ENCODE measurements at places on chromosomes 1 and 21.

DNA sequence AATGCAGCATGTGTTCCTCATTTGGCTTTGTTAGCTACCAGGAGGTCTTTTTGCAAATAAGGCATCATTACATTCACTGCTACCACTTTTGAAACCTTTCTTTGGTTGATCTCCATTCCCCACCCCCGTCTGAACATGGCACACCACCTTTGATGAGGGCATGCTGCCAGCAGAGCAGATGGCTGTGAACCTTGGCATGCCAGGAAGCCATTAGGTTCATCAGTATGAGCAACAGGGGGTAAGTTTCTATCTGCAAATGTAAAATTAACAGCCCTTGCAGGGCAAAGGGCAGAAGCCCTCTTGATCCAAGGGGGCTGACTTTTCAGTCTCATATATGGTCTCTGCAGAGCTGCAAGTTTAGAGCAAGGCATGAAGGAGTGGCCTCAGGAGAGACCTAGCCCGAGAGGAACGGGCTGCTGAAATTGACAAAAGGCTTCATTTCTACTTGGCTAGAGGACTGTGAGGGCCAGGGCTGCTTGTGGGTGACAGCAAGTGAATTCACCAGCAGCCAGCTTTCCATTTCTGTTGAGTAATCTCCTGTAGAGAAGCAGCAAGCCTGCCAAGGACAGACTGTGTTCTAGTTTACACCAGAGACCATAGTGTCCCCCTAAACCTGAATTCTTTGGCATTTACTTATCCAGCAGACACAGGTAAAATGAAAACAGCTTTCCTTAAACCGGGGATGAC lies 127.9 kb downstream of the ZNF326 start:
- no peak for DNase-seq

DNA sequence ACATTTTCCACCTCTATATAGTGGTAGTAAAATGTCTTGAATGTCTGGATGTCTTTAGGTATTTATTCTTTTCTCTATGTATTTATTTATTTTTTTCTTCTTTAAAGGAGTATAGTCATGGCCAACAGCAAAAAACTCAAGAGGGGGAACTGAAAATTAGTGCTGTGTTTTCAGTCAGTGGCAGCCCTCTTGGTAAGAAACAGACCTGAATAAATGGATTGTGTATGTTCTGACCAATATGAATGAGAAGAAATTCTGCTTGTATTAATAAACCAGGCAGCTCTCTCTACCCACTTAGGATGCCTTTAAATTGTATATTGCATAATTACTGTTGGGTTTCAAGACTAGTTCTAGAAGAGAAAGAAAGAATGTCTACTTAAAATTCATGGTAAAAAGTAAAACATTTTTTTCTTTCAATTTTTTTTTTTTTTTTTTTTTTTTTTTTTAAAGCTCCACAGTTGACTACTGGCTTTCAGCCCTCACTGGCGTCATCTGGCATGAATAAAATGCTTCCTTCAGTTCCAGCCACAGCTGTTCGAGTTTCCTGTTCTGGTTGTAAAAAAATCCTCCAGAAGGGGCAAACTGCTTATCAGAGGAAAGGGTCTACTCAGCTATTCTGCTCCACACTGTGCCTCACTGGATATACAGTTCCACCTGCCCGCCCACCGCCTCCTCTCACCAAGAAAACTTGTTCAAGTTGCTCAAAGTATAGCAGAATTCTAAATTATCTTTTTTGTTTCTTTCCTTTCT lies 101.6 kb downstream of the ZMYM4 start:
- no peak for DNase-seq

DNA sequence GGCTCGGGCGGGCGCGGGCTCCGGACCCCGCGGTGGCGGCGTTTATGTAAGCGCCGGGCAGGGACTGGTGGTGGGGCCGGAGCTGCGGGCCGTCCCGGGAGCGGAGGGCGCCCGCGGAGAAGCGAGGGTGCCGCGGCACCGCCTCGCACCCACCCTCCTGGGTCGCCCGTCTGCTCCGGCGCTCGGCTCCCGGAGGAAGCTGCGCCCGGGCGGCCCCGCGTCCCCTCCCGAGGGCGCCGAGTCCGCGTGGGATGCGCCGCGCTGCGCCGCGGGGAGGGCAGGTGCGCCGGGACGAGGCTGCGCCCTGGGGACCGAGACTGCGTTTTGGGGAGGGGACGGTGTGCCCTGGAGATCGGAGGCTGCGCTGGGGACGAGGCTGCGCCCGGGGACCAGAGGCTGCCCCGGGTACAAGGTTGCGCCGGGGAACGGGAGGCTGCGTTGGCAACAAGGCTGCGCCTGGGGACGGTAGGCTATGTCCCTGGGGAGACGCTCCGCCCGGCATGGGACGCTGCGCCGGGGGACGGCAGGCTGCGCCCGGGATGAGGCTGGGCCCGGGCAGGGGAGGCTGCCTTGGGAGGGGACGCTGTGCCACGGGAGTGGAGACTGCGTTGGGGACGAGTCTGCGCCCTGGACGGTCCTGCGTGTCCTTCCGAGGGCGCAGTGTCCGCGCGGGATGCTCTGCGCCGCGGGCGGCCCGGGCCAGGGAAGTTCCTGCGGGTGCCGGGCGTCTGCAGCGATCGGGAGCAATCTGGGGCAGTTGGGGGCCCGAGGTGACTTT lies 627 bp downstream of the ADARB1 start:
- DNase-seq, result peak; percentile 84

DNA sequence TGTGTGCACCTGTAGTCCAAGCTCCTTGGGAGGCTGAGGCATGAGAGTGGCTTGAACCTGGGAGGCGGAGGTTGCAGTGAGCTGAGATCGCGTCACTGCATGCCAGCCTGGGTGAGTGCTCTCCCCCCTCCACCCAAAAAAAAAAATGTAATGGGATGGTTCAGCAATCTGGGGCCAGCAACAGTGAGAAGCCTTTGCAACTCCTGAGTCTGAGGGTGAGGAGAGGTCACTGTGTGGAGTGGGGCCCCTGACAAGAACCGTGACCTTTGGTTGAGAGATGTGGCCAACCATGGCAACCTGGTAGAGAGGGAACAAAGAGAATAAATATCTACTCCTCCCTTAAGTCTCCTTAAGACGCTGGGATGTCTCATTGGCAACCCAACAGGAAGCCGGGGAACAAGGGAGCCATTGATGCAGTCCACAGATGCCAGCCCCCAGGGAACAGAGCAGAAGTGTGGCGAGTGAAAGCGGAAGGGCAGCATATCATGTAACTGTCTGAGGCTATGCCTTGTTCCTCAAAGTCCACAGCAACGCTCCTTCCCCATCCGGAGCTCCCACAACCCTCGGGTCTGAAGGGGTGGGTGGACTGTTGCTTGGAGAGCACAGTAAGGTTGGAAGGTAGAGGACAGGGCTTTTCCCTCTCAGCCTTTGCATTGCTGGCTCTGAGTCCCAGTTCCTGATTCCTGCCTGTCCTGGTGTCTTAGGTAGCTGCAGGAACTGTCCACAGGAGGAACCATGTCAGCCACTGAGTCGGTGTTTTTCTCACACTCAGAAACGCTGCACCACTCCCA lies 8.3 kb downstream of the TRNP1 start:
- DNase-seq, result peak; percentile 85

DNA sequence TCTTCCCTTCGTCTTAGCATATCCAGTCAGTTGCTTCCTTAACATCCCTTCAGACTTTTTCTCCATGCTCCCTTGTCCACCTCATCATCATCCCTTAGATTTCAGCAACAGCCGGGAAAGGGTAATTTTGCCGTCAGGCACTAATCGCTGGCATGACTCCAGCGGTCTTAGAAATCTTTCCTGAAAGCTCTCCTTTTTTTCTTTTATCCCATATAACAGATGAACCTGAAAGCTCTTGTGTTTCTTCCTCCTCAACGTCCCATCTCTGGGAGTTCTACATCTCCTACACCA lies 10.4 kb upstream of the BOLA1 start:
- DNase-seq, result no peak

DNA sequence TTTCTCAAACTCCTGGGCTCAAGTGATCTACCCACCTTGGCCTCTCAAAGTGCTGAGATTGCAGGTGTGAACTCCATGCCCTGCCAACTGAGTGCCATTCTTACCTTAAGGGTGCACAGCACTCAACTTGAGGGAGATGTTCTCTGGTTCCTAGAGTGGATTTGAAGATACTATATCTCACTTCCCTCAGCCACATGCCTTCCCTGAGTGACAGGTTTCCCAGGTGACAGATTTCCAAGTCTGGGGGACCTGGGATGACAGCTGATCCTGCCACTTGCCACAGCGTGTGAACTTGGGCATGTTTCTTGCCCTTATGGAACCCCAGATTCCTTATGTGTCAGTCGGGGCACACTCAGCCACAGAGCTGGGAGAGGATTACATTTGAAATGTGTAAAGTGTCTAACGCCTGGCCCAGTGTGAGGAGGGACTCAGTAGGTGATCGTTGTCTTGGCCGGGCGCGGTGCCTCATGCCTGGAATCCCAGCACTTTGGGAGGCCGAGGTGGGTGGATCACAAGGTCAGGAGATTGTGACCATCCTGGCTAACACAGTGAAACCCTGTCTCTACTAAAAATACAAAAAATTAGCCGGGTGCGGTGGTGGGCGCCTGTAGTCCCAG lies 29.6 kb upstream of the BTG2 start:
- no peak for DNase-seq

GRCh38 chr1:82927753-82928152 lies 1071.2 kb downstream of the TTLL7 start:
- DNase-seq, result no peak

DNA sequence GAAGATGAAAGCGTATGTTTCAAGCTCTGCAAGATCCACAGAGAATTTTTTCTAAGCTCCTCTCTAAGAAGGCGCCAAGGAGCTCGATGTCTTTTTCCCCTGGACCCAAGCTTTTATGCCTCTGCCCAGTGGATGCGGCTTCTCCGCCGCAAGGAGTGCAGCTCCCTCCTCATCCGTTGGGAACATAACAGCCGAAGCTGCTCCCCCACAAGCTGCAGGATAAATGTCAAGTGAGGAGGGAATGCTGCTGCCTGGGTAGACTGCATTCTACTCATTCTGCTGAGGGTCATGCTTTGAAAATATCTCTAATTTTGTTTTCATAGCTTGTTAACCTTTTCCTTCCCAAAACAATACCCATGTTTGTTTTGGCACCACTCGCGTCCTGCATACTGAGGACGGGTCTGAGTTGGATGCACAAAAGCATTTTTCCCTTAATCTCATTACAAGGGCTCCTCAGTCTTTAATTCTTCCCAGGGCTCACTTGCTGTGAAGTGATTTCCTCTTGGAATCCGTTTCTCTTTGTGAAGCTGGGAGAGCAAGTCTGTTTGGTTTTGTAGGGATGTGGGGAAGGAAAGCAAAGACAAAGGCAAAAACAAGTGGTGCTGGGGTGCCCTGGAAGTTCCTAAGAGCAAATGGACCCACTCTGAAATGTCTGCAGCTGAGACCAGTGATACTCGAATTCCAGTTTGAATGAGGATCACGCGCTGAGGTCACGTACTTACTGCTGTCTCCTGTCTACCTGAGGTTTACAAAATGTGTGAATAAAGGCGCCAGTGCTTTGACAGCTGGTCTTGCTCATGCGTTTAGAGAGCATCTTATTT lies 134.0 kb upstream of the IRF2BP2 start:
- no peak for DNase-seq

DNA sequence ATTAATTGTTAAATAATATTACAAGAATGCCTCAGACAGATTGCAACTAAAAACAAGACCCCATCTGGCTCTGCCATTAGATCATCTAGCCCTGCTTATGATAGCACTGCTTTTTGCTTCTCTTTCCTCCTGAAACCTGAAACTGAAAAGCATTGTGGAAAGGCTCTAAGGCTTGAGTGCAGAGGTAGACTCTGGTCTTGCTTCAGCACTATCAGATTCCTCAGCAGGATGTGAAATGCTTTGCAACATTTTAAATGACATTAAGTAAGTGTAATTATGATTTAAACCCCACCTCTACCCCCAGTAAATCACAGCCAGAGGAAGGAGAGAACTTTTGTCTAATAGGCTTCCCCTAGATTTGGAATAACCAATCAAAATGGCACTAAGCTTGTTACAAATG lies 32.9 kb downstream of the PHC2 start:
- DNase-seq, result no peak

- DNase-seq, result peak; percentile 87
Observed at GRCh38 chr1:205920159-205920558, 23.1 kb downstream of the SLC26A9 start.

- DNase-seq, result peak; percentile 86
Observed at GRCh38 chr1:204493984-204494280, 673 bp downstream of the PIK3C2B start.

DNA sequence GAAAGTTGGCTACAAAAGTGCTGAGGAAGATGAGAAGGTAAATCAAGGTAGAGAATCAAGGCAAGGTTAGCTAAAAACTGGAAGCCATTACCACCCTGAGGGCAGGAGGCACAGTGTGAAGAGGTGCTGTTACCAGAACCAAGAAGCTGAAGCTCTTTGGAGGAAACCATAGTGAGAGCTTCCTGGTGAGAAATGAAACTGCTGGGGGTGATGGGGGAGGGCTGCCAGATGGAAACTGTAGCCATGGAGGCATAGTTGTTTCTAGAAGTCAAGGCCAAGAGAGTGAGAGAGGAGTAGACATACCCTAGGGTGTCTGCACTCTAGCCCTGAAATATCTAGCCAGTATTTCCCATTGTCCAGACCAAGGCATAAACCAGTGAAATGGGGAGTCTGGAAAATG lies 28.7 kb downstream of the IFI44 start:
- DNase-seq, result no peak

- no peak for DNase-seq
Observed at GRCh38 chr1:43049481-43049880, 90.8 kb upstream of the SLC2A1 start.

- no peak for DNase-seq
Observed at GRCh38 chr1:113946678-113947387, 17.7 kb downstream of the HIPK1 start.

- DNase-seq, result no peak
Observed at GRCh38 chr1:21904704-21905520, 32.2 kb downstream of the HSPG2 start.

DNA sequence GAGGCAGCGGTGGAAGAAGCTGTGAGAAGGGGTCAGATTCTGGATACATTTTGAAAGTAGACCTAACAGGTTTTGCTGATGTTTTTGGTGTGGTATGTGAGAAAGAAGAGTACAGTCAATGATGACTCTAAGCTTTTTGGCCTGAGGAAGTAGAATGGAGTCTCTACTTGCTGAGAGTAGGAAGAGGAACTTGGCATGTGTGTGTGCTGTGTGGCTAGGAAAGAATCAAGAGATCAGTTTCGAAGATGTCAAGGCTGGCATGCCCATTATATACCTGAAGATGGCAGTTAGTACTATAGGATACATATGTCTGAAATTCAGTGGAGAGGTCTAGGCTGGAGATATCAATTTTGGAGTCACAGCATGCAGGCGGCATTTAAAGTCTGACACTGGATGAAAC lies 64.4 kb downstream of the MAB21L3 start:
- DNase-seq, result no peak

DNA sequence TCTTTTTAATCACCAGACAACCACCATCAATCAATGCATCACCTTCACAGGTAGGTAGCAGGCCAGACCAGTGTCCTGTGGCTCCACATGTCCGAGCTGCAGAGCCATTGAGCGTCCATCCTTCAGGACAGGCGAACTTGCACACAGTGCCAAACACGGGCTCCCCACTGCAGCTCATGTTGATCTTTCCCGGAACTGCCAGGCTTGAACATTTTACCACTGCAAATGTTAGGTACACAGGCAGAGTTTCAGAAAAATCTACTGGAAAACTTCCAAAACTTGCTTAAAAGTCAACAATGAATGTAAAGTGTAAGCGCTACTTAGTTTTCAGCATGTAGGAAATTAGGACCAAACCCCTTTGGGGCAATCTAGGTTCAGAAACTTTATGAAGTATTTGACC lies 6.6 kb downstream of the SELE start:
- peak; percentile 41 for DNase-seq

GRCh38 chr1:68459796-68460195 lies 10.0 kb upstream of the RPE65 start:
- DNase-seq, result no peak

- no peak for DNase-seq
Observed at GRCh38 chr1:29532751-29533150, 296.4 kb downstream of the PTPRU start.

All from left lung (tissue), 14 donors.